ENCODE measurements at places on chromosomes 12 and 14. TPM values are rescaled to one million over a fixed set of nuclear protein-coding genes. Genes with fewer than 3 reads are reported as not detected.

Gene HOXC10
- not detected for total RNA-seq

Gene ARMH4
- total RNA-seq = not detected

Gene SYNDIG1L
- not detected for total RNA-seq

Gene KRT6C
- not detected for total RNA-seq

Gene CCDC196
- total RNA-seq = not detected

All from activated CD4-positive, alpha-beta T cell treated with anti-CD3 and anti-CD28 coated beads, Interleukin-2, amount 10 ng/mL, durations not matched to agents 24 days and 14 days (primary cell).